C1 segment of cervical spinal cord (tissue), 14 donors: ENCODE measurements at places on chromosomes 3 and 15.

GRCh38 chr3:123841476-123842238, 42.5 kb downstream of the MYLK start:
- no peak for DNase-seq

DNA sequence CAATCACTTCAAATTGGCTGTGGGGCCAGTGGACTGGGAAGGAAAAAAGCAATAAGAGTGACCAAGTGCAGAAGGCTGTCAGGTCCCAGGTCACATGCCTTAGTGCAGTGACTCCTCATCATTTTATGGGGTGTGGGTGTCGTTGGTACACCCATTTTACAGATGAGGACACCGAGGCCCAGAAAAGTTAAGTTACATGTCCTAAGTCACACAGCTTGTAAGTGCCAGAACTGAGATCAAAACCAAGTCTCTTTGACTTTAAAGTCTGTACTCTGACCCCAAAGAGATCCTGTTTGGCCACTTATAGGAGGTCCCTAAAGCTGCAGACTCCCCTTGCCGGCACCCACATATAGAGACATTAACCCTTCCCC, 63.0 kb upstream of the POLG start:
- no peak for DNase-seq

- no peak for DNase-seq
Measured at GRCh38 chr3:5274091-5274490, 86.6 kb downstream of the EDEM1 start.

DNA sequence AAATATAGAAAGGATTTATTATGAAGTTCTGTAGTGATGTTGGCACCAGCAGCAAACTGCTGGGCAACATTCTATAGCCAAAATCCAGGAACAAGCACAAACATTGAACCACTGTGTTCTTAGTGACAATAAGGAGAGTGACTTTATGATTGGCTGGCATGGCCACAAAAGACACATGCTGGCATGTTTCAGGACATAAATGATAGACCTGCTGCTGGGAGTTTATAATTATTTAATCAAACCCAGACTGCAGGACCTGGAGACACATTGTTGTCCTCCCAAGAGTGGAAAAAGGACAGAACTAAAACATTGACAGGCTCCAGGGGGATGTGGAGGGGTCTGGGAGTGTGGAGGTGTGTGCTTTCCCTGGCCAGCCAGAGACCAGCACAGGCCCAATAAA, 255.3 kb upstream of the LRTM1 start:
- no peak for DNase-seq

GRCh38 chr15:50248994-50249582, 16.4 kb downstream of the HDC start:
- no peak for DNase-seq

- no peak for DNase-seq
Measured at GRCh38 chr3:44932986-44933944, 42.7 kb downstream of the ZDHHC3 start.

- DNase-seq = no peak
Measured at GRCh38 chr3:10193692-10194327, 29.1 kb downstream of the IRAK2 start.

GRCh38 chr3:139460076-139460475, 16.2 kb downstream of the RBP2 start:
- no peak for DNase-seq

DNA sequence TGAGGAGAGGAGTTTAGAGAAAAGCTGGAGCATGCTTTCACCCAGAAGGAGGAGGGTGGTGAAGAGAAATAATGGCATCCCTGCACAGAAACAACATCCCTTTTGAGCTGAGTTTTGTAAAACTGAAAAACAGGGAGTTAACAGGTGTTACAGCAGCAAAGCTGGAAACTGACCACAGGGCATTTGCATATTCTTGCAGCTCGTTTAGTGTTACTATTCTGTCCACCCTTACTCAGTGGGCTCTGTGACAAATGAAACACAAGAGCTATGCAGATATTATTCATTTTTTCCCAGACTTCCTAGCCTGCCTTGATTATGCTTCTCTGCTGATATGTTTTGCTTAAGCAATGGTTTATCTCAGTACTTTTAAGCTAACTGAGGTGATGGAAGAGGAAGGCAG, 272.0 kb downstream of the NEK10 start:
- DNase-seq = no peak

DNA sequence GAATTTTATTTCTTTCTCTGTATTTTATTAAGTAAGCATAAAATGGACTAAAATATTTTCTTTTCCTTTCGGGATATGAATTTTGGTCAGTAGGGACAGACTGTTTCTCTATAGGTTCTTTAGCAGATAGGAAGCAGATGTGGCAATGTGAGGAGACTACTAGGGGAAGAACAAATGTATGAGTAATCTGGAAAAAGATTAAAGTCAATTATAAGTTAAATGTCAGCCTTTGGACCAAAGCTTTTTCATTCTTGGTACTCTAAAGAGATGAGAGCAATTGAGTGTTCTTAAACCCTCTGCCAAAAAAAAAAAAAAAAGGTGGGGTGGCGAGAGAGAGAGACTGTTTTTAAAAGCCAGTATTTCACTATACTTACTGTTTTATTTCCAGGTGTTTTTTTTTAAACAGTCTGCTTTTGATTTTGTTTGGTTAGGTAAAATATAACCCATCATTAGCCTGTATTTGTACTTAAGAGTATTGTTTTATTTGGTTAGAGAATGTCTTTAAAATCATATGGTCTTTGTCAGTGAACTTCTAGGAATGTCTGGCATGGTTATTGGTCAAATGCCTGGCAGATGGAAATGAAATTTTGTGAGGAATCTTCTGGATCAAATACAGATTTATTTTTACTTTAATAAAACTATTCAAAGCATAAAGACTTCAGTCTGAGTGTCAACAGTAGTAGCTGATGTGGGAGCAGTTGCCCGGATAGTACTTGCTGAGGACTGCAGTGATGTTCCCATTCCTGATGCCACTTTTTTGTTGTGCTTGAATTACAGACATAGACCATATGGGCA, 63.8 kb downstream of the LRRC49 start:
- DNase-seq = no peak

- no peak for DNase-seq
Measured at GRCh38 chr3:197957790-197958133, 2.3 kb upstream of the LMLN start.

GRCh38 chr15:33654860-33655259, 313.4 kb upstream of the CHRM5 start:
- DNase-seq = no peak

DNA sequence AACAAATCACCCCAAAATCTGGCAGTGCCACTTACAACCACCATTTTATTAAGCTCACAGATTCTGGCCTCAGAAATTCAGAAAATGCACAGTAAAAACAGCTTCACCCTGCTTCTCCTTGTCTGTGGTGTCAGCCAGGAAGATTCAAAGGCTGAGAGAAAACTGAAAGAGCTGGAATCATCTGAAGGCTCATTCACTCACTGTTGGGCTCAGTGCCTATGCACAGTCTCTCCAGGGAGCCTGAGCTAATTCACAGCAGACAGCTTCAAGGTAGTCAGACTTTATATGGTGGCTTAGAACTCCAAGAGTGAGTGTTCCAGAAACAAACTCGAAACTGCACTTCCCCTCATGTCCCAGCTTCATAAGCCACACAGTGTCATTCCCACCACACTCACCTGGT, 16.5 kb upstream of the PLOD2 start:
- DNase-seq = no peak

DNA sequence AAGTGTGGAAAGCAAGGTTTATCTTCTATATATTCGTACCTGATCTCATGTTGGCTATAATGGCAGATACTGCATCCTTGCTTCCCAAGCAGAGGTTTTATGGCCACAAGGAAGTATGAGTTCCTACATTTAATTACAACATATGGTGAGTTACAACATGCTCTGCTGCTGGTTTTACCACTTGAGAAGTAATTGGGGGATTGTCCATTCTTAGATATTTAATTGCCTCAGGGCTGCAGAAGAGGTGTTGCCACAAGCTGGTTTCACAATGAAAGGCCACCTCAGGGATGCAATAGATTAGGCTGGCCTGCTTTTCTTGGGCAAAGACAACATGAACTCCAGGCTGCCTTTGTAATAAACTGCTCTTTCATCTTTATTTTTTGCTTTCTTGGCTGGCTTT, 48.6 kb downstream of the RAP2B start:
- DNase-seq = no peak
